ENCODE measurements at places on chromosomes 1 and 21. TPM values are rescaled to one million over a fixed set of nuclear protein-coding genes. Genes with fewer than 3 reads are reported as not detected.

The ADCY10 gene
- total RNA-seq, result 0.22 TPM

The GNPAT gene
- 55.7 TPM for total RNA-seq

The KLHDC8A gene
- total RNA-seq, result not detected

The ADORA3 gene
- total RNA-seq, result not detected

The RASSF5 gene
- 5.5 TPM for total RNA-seq

The NPPA gene
- not detected for total RNA-seq

The TGFB2 gene
- 15.2 TPM for total RNA-seq

The BLACAT1 gene
- total RNA-seq, result not detected

The KLHDC9 gene
- total RNA-seq, result 0.66 TPM

The ETNK2 gene
- total RNA-seq, result 3.4 TPM

The SAMD11 gene
- total RNA-seq, result 1.1 TPM

The GJA9 gene
- not detected for total RNA-seq

The OR2T35 gene
- total RNA-seq, result not detected

The LCE2C gene
- total RNA-seq, result not detected

All from placental pericyte (primary cell).